ENCODE measurements at places on chromosomes 12 and 14.
A peak's percentile ranks its signal among the peaks of the same experiment; 100 is the strongest.

DNA sequence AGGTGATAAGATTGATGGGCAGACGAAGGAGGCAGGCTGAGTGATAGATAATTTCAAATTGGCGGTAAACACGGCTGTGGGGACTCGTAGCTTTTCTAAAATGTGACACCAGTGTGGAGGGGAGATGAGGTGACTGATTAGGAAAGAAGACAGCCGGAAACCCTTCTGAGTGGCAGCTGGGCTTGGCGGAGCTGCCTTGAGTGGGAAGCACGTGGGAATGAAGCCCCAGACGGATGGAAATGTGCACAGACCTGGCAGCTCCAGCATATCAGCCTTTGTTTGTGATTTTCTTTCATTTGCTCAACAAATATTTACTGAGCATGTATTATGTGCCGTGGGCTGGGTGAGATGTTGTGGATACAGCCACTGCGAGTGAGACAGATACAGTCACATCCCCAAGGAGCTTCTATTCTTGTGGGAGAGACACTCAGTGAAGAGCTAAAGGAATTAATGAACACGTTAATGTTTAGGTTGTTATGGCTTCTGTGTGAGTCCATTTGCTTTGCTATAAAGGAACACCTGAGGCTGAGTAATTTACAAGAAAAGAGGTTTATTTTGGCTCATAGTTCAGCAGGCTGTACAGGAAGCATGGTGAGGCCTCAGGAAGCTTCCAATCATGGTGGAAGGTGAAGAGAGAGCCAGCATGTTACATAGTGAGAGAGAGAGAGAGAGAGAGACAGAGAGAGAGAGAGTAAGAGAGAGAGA is 65.5 kb upstream of the LHX5 start:
- no peak for DNase-seq

GRCh38 chr12:28216016-28216415 is 25.8 kb downstream of the CCDC91 start:
- DNase-seq: no peak

DNA sequence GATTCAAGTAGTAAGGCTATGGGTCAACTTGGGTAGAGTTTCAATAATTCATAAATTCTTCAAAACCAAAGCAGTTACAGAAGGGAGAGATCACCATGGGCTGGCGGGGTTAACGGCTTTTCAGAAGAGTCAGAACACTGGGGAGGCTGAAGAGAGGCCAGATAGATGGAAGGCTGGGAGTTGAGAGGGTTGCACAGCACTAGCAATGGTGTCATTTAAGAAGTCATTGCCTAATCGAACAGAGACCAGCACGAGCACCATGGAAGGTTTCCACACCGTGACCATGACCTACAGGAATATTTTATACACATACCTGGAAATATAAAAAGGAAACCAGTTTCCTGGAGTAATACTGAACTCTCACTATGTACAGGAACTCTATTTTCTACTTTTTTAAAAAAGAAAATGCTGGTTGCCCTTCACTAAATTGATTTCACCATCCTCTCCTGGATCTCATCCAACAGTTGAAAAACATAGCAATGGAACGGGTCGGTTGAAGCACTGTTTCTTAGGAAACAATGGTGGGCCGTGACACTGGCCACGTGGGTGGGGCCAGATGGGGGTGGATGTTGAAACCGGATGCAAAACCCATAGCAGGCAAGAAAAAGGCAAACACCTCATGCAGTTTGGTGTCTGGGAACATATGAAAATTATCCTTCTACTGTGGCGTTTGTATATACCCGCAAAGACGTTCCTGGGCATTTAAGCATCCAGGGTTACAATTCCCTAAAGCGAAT is 38.0 kb upstream of the RIN3 start:
- DNase-seq: no peak

- no peak for DNase-seq
Observed at GRCh38 chr12:24681570-24681969, 267.3 kb downstream of the BCAT1 start.

DNA sequence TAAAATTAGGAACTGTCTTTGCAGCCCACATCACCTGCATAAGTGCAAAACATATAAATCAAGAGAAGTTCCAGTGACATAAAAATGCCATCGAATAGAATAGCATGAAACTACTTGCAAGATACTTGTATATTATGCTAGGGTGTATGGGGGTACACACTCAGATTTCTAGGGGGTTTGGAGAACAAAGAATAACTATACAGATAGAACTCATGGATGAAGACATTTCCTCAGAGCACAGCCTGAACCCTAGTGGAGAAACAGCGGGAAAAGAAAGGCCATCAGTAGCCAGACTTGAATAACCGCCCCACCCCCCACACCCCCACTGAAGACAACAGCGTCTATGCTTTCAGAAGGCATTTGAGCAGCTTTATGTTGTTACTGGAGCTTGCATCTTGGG is 425.8 kb downstream of the NPAS3 start:
- DNase-seq: no peak

DNA sequence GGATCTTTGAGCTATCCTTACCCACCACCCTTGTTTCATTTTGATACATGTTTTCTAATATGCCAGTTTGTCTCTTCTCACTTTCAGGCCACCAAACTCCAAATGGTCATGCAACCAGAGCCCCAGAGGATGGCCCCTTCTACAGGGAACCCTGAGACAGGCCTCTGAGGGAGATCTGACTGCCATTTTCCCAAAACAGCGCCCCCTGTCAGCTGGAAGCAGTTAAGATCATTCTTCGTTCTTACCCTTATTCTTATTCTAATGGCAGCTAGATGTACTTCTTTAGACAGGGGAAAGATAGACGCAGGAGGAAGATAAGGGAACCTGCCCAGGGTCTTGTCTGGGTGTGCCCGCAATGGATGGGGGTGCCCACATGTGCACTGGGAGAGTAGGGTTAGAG is 38.4 kb downstream of the C12orf56 start:
- no peak for DNase-seq

DNA sequence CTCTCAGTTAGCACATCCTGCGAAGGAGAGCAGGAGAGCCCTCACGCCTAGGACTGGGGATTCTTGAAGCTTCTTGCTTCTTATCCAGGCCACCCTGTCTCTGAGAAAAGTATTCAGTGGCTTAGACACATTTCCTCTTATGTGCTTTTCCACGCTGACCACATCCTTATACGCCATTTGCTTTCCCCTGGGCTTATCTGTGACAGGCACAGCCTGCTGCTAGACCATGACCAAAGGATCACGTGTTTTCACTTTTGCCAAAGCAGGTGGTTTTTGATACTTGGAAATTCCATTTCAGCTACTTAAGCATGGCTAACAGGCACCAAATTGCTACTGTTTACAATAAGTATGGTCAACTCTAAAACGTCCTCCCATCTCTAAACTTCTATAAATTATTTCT is 587.4 kb downstream of the AACS start:
- DNase-seq: no peak

DNA sequence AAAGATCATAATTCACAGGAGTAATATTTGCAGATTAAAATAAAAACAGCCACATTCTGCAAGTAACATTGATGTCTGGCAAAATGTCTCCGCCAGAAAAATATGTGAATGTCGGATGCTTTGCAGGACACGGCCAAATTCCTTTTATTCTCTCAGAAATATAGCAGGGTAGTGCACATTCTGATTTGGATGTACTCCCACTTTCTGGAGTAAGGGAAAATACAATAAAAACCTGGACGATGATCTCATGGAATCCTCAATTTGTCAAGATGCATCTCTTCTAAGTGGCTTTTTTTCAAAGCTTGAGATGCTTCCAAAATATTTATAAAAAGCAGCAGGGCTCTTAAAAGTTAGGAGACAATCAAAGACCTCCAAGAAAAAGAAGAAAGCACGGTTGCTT is 133.3 kb downstream of the TBX5 start:
- DNase-seq: no peak

DNA sequence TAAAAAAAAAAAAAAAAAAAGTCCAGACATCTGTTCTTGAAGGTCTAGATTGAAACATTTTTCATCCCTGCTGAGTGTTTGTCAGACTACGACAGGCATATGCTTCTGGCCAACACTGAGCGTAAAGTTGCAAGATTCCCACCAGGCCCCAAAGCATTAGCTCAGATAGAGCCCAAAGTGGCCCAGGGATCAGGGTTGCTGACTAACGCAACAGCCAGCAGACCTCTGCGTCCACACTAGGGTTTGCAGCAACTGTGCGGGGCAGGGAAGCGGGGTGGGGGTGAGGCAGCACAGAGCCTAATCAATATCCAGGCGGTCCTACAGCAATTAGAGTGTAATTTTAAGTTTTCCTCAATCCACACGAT is 55.7 kb downstream of the SSH1 start:
- no peak for DNase-seq

DNA sequence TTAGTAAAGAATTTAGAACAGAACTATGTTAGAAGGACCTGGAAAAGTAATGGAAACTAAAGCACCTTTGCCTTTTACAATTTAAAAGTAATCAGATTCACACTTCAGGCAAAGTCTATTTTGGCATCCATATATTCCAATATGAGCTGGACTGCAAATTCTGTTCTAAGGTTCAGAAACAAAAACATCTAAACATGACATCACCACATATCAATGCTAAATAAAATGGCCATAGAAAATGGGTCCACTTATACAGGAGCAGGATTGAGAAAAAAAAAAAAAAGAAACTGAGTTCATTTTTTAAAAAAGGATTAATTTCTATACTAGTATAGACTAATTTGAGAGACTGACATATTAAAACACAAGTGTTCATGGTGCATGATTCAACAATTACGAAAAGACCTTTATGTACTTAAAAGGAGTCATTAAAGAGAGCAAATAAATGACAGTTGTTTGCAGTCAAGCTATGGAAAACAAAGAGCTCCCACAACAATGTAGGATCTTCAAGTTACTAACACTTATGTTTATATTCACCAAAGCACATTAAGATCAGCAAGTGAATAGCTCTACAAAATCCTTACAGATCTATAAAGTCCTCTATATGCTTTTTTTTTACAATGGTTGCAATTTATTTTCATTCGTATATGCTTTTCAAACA is 45.7 kb downstream of the DICER1 start:
- no peak for DNase-seq

- no peak for DNase-seq
Observed at GRCh38 chr12:108358580-108358965, 19.5 kb upstream of the CMKLR1 start.

- peak; percentile 26 for DNase-seq
Observed at GRCh38 chr14:95463171-95463901, 53.1 kb downstream of the SYNE3 start.

GRCh38 chr14:100396266-100396795 is 73.2 kb downstream of the SLC25A47 start:
- no peak for DNase-seq
